Natural killer cell (primary cell): ENCODE measurements at places on chromosomes 7 and 10. TPM values are rescaled to one million over a fixed set of nuclear protein-coding genes. Genes with fewer than 3 reads are reported as not detected.

Gene PDZD8
- 51.8 TPM for total RNA-seq

Gene PILRA
- 38.8 TPM for total RNA-seq

Gene ASCC1
- total RNA-seq, result 35.2 TPM

Gene FAM241B
- total RNA-seq, result 1.1 TPM

Gene GAD2
- not detected for total RNA-seq

Gene TUBB8
- total RNA-seq, result not detected

Gene PLEKHS1
- total RNA-seq, result 0.23 TPM

Gene CXCL12
- total RNA-seq, result not detected

Gene IL6
- total RNA-seq, result 1.7 TPM

Gene RAPGEF5
- not detected for total RNA-seq

Gene KNDC1
- total RNA-seq, result 2.1 TPM

Gene RAMP3
- not detected for total RNA-seq

Gene SPAG6
- total RNA-seq, result 0.35 TPM

Gene FAM25A
- not detected for total RNA-seq

Gene ZNF487
- 19.1 TPM for total RNA-seq

Gene PRF1
- 2,133 TPM for total RNA-seq

Gene ACBD7
- total RNA-seq, result 0.48 TPM

Gene NPC1L1
- 0.10 TPM for total RNA-seq

Gene NEUROD6
- not detected for total RNA-seq

Gene ANKRD7
- total RNA-seq, result not detected

DNA sequence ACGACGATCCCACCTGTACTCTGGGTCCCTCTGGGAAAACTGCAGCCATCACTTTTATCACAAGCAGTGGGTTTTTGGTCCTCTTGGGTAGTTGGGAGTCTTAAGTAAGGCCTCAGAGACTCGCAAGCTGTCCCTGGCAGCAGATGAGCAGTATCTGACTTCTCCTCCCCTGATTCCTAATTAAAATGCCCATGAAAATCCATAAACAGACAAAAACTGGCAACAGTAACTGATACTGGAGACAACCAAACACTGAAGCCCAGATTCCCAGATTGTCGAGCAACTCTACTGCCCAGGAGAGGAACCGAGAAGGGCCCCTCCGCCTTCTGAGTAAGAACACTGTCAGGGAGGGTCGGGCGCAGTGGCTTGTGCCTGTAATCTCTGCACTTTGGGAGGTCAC, 333.8 kb downstream of the CALN1 start:
- DNase-seq, result no peak
- H3K4me3 ChIP-seq, result no peak overlapping the region
- no peak overlapping the region for H3K27ac ChIP-seq
- H3K4me1 ChIP-seq, result no peaks in the 10 kb centered on the region
- H3K36me3 ChIP-seq, result no peaks in the 10 kb centered on the region

DNA sequence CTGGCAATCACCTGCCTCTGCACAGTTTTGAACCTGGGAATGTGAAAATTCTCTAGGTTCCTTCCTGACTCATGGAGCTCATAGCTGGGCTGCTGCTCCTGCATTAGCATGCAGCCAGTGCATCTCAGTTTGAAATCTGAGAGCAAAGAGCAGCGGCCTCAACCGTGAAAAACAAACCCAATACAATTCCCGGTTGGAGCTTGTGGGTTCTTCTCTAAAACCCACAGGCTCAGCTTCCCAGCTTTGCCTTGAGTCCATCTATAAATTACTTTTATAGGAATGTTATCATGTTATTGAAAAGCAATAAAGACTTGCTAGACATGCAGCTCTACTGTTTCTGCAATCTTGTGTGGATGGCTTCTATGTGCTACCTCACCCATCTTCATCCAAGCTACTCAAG, 191.7 kb downstream of the CXCL12 start:
- H3K36me3 ChIP-seq, result no peaks in the 10 kb centered on the region
- H3K27ac ChIP-seq, result no peak overlapping the region
- no peaks in the 10 kb centered on the region for H3K4me1 ChIP-seq
- no peak for DNase-seq
- H3K4me3 ChIP-seq, result no peak overlapping the region

- no peak overlapping the region for H3K27ac ChIP-seq
- H3K4me1 ChIP-seq, result no peaks in the 10 kb centered on the region
- H3K27me3 ChIP-seq, result no peaks in the 10 kb centered on the region
- H3K4me3 ChIP-seq, result no peak overlapping the region
These were observed 54.8 kb downstream of the MINDY3 start for GRCh38 chr10:15805395-15806058.

DNA sequence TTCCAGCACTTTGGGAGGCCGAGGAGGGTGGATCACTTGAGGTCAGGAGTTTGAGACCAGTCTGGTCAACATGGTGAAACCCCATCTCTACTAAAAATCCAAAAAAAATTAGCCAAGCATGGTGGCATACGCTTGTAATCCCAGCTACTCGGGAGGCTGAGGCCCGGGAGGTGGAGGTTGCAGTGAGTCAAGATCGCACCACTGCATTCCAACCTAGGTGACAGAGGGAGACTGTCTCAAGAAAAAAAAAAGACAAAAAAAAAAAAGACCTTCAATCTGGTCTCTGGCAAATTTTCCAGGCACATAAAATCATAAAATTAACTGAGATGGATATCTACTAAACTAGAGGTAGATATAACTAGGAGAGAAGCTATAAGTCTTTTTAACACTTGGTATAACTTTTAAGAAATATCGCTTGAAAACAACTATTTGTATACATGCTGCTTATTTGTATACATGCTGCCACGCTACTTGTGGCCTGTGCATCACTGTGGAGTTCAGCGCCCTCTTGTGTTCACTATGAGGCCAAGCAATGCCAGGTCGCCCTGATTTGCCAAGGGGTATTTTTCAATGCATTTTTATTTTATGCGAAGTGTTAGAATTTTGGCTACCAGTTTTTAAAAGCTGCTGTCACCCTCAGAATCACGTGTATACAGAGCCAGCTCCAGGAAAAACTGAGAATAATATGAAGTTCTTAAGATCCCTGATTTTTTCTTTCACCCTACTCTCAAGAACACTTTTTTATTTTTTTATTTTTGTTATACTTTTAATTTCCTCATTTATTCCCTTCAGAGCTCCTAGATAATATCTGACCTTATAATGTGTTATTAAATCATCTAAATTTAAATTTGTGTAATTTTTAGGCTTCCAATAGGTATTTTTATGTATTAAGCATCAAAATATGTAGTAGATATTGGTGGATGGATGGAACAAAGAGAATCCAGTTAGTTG, 26.7 kb downstream of the CYCS start:
- H3K4me1 ChIP-seq, result peaks cover 4% of the 10 kb centered on the region
- no peaks in the 10 kb centered on the region for H3K36me3 ChIP-seq
- DNase-seq, result peak; percentile 84
- H3K4me3 ChIP-seq, result no peak overlapping the region

DNA sequence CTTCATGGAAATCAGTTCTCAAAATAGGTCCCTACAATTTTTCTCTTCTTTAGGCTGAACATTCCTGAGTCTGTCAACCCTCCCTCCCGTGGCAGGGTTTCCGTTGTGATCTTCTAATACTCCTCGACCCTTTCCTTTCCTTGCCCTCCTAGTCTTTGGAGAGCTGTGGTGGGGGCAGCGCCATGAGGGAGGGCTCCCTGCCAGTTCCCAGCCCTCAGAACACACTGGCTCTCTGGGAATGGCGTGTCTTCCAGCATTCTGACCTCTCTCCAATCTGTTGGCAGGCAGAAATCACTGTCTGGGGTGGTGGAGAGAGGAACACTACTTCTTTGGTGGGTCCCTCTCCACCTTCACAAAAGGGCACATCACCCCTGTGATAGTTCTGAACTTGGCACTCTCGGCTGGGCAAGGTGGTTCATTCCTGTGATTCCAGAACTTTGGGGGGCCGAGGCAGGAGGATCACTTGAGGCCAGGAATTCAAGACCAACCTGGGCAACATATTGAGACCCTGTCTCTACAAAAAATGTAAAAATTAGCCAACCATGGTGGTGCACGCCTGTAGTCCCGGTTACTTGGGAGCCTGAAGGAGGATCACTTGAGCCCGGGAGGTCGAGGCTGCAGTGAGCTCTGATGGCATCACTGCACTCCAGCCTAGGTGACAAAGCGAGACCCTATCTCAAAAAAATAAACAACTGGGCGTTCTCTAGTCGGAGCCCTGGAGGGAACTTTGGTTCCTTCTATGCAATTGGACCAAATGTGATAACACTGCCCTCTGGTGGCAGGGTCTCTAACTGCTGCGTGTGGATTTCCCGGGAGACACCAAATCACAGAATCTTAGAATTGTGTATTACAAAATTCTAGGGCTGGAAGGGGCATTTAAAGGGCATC, 13.1 kb upstream of the ARPC1A start:
- H3K27ac ChIP-seq, result no peak overlapping the region
- peak; percentile 86 for DNase-seq
- H3K36me3 ChIP-seq, result no peaks in the 10 kb centered on the region
- no peak overlapping the region for H3K4me3 ChIP-seq
- no peaks in the 10 kb centered on the region for H3K27me3 ChIP-seq
- H3K4me1 ChIP-seq, result peaks cover 6% of the 10 kb centered on the region

DNA sequence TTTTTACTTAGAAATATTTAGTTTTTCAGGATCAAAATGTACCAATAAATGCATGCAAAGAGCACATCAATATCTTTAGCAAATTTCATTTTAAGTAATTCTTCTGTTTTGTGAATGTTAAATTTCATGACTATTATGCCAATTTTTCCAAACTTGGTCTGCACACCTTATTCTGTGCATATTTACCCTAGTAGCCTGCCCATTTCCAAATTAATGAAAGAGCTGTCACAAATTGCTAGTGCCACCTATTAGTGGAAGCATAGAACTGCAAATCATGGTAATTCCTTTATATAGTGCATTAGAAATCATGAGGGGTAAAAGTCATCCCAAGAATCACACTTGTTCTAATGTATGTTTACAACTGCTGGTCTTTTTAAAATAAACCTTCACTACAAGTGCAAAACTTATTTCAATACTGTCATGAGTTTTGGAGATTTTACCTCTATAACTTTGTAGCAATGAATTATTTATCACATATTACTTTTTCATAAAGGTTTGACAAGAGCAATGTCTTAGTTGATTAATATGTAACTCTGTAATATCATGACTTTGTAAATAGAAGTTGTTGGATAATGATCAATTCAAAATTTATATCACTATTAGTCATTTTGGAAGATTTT, 5.7 kb downstream of the SEMA3A start:
- H3K4me3 ChIP-seq, result no peak overlapping the region
- no peak overlapping the region for H3K27ac ChIP-seq
- H3K36me3 ChIP-seq, result no peaks in the 10 kb centered on the region

- H3K36me3 ChIP-seq, result peaks cover 36% of the 10 kb centered on the region
- H3K27ac ChIP-seq, result no peak overlapping the region
- no peaks in the 10 kb centered on the region for H3K27me3 ChIP-seq
- DNase-seq, result no peak
These were observed 26.6 kb downstream of the RPP38 start for GRCh38 chr10:15123749-15124184.

GRCh38 chr10:14536241-14537213, 205.8 kb upstream of the FRMD4A start:
- H3K36me3 ChIP-seq, result peaks cover 52% of the 10 kb centered on the region
- no peak overlapping the region for H3K27ac ChIP-seq
- no peaks in the 10 kb centered on the region for H3K27me3 ChIP-seq
- DNase-seq, result peak; percentile 74
- H3K4me1 ChIP-seq, result peaks cover 24% of the 10 kb centered on the region

- no peaks in the 10 kb centered on the region for H3K36me3 ChIP-seq
- H3K27ac ChIP-seq, result no peak overlapping the region
- no peak for DNase-seq
- no peaks in the 10 kb centered on the region for H3K4me1 ChIP-seq
- no peaks in the 10 kb centered on the region for H3K27me3 ChIP-seq
These were observed 12.4 kb upstream of the SCRN1 start for GRCh38 chr7:30001998-30002397.

GRCh38 chr7:94314413-94315410, 80.0 kb upstream of the COL1A2 start:
- H3K27me3 ChIP-seq, result no peaks in the 10 kb centered on the region
- H3K4me1 ChIP-seq, result no peaks in the 10 kb centered on the region
- no peak overlapping the region for H3K4me3 ChIP-seq
- no peak for DNase-seq
- no peaks in the 10 kb centered on the region for H3K36me3 ChIP-seq
- H3K27ac ChIP-seq, result no peak overlapping the region

GRCh38 chr7:100621554-100621953, 9.2 kb downstream of the MOSPD3 start:
- no peak for DNase-seq
- no peak overlapping the region for H3K4me3 ChIP-seq
- H3K27ac ChIP-seq, result no peak overlapping the region
- no peaks in the 10 kb centered on the region for H3K27me3 ChIP-seq
- H3K4me1 ChIP-seq, result peaks cover 8% of the 10 kb centered on the region

- H3K36me3 ChIP-seq, result no peaks in the 10 kb centered on the region
- no peak overlapping the region for H3K27ac ChIP-seq
- H3K4me1 ChIP-seq, result no peaks in the 10 kb centered on the region
- no peak overlapping the region for H3K4me3 ChIP-seq
- no peak for DNase-seq
These were observed 10.4 kb upstream of the CALML3 start for GRCh38 chr10:5514226-5514850.

GRCh38 chr7:101625031-101625791, 3.9 kb downstream of the MYL10 start:
- H3K27me3 ChIP-seq, result peaks cover 2% of the 10 kb centered on the region
- no peaks in the 10 kb centered on the region for H3K4me1 ChIP-seq
- H3K27ac ChIP-seq, result no peak overlapping the region
- H3K36me3 ChIP-seq, result no peaks in the 10 kb centered on the region

- H3K27ac ChIP-seq, result no peak overlapping the region
- H3K36me3 ChIP-seq, result no peaks in the 10 kb centered on the region
- no peaks in the 10 kb centered on the region for H3K27me3 ChIP-seq
- no peaks in the 10 kb centered on the region for H3K4me1 ChIP-seq
These were observed 79.9 kb downstream of the COL26A1 start for GRCh38 chr7:101442426-101443070.

DNA sequence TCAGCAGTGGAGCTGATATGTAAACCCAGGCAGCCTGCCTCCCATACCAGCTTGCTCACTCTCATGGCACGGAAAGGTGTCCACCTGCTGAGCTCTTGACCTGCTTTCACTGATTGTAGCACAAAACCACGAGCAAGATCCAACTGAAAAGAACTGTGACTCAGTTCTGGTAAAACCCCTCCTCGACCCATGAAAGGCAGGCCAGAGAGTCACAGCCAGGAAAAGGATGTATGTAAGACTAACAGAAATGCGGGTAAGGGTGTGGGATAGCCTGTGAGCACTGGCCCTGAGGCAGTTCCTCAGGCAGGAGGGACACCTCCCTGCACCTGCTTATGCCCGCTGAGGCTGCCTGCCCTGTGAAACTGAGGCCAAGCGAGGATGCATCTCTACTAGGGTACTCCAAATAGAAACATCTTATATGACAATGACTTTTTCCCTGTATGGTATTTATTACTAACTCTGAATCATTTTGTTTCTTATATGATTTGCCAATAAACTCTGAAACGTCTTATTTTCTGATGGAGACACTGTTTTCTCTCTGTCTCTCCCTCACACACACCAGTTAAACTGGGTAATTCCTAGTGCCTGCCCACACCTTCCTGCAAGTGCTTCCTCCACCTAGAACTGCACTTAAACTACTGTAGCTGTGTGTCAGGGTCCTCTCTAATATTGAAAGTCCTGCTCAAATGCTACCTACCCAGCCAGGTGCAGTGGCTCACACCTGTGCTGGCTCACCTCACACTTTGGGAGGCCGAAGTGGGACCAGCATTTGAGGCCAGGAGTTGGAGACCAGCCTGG, 73.3 kb upstream of the GHITM start:
- no peak for DNase-seq
- no peaks in the 10 kb centered on the region for H3K36me3 ChIP-seq
- H3K4me3 ChIP-seq, result no peak overlapping the region
- no peak overlapping the region for H3K27ac ChIP-seq

GRCh38 chr7:113026941-113027340, 59.7 kb downstream of the GPR85 start:
- no peaks in the 10 kb centered on the region for H3K27me3 ChIP-seq
- no peak for DNase-seq
- H3K27ac ChIP-seq, result no peak overlapping the region
